C1 segment of cervical spinal cord (tissue), 14 donors: ENCODE measurements at places on chromosomes 16 and 17.

DNA sequence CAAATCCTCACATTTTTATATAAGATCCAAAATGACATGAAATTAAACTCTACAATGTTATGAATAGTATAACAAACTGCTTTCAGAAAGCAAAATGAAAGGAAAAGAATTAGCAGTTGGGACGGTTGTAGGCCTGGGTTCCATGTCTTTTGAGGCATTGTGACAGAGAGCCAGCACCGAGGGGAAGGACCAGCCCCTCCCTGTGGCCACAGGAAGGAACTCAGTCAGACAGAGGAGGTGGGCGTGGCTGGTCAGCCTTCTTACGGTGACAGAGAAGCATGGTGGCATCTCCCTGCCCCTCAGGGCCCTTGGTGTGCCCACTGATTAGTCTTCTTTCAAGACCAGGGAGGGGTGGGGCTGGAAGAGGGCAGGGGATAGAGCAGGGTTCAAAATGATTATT is 5.7 kb downstream of the ZNF319 start:
- no peak for DNase-seq

DNA sequence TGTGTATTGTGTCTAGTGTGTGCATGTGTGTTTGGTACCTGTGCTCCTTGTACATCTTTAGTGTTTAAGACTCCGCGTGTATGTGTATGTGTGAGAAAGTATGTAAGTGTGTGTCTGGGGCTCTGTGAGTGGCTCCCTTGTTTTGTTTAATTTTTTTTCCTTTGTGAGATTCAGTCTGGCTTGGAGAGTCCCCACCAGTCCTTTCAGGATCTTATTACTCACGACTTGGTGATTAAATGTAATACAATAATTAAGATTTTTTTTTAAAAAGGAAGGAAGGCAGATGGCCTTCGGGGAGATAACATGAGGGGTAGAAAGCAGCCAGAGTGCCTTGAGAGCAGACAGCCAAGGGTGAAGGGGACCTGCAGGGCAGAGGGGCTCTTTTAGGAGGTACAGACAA is 33.9 kb downstream of the FZD2 start:
- DNase-seq = no peak

GRCh38 chr16:89709716-89710432 is 8.4 kb upstream of the SPATA2L start:
- no peak for DNase-seq

GRCh38 chr17:47205419-47205963 is 3.7 kb upstream of the MYL4 start:
- DNase-seq = no peak

DNA sequence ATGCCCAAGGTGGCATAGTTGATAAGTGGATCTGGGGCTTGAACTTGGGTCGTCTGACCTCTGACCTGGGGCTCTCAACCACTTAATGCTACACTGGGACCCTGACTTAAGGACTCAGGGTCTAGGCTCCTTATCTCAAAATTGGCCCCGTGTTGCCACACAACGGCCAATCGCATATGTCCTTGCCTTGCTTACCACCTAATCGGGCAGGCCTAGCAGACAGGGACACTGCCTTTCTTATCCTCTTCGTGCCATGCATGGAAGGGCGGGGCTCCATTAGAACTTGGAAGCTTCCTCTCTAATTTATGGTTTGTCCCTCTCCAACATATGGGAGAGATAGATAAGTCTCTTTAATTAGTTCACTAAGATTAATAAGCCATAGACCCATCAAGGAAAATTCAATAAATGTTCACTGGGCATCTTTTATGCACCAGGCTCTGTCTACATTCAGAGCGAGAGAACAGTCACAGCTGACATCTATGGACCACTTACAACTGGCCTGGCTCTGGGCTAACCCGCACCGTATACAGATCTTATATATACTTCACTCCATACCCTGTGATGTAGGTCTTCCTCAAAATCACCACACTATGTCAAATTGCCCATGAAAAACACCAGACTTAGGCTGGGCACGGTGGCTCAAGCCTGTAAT is 35.1 kb downstream of the CDH1 start:
- DNase-seq = no peak

DNA sequence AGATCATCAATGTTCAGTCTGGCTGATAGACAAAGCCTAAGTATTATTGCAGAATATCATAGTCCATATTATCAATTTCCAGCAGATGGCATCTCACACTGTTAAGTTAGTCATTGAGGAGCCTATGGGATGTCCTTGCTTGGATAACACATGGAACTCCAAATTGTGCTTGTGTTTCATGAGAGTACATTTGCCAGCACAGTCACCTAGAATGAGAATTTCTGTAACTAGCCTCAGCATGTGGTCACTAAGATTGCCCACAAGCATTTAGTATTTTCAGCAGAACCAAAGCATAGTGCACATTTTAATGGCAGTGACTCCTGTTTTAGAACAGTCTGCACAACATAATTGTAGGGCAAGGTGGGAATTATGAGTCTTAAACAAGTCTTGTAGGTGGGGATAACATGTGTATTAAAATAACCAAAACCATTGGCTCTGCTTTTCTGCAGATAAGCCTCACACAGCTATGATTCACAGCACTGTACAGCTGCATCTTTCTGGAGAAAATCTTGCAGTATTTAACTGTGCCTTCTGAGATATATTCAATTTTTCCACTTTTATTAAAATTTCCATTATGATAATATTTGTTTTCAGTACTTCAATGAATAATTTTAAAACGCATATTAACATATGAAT is 882.8 kb upstream of the SOX9 start:
- no peak for DNase-seq

DNA sequence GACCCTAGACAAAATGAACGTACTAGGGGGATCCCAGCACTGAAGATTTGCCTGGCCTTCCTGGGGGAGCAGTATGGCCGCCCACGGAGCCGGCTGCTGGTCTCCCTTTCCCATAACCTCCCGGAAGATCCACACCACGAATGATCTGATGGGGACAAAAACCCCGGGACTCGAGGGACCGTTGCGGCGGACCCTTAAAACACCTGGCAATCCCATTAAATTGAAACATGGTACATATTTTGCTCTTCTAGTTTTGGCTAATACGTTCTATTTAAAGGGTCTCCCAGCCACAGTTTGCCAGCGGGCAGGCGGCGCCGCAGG is 45.2 kb upstream of the LCMT1 start:
- no peak for DNase-seq

DNA sequence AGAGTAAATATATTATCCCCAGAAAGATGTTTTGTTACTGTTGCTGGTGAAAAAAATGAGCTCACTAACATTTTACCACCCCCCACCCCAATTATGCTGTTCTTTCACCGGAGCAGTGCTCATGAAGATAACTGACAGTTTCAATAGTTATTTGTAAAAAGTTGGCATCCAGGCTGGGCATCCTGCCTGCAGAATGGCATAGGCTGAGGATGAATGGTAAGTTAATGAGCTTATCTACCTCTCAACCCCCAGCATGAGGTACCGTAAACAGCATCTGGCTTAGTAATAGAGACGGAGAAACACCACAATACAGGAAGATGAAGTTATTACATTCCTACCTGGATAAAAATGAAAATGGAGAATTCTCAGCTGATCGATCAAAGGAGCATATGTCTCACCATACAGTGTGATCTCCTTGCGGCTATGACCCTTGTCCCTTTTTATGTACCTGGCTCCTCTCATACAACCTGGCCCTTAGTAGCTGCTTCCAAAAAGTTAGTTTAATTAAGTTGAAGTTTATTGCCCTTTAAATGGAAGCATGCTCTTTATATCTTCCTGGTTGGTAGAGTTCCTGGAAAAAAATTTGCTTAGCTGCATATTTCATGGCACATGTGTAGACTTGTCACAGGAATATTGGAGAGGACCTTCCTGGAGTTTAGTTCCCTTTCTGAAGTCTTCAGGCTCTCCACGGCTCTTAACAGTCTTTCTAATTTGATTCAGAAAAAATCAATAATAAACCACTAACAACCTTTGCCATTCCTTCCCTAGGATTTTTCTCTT is 61.2 kb upstream of the MPHOSPH6 start:
- no peak for DNase-seq

DNA sequence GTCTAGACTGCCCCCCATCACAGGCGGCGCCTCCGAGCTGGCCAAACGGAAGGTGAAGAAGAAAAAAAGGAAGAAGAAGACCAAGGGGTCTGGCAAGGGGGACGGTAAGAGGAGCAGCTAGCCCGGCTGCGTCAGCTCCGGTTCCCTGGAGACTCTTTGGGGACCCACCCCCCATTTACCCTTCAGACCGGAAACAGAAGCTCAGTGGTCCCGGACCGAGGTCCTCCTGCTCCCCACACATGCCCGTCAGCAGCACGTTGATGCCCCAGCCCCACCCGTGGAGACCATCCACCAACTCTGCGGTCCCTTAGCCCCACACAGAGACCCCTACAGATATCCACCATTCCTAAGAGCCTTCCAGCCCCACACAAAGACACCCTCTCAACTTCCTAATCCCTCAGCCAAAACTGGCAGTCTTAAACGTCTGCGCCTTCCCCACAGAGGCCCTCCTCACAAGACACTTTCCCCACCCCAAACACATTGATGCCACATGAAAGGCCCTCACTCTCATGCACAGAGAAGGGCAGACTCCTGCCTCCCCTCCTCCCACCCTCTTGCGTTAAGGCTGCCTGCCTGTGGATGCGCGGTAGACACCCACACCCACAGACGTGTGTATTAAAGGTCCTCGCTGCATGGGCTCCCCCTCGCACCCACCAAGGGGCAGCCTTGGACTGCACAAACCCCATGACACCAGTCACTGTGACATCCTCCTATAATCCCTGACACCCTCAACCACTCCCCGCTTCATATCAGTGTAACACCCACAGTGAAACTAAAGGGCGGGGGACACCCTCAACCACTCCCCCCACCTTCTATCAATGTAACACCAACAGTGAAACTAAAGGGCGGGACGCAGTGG is 58.2 kb upstream of the RPH3AL start:
- peak; percentile 4 for DNase-seq

DNA sequence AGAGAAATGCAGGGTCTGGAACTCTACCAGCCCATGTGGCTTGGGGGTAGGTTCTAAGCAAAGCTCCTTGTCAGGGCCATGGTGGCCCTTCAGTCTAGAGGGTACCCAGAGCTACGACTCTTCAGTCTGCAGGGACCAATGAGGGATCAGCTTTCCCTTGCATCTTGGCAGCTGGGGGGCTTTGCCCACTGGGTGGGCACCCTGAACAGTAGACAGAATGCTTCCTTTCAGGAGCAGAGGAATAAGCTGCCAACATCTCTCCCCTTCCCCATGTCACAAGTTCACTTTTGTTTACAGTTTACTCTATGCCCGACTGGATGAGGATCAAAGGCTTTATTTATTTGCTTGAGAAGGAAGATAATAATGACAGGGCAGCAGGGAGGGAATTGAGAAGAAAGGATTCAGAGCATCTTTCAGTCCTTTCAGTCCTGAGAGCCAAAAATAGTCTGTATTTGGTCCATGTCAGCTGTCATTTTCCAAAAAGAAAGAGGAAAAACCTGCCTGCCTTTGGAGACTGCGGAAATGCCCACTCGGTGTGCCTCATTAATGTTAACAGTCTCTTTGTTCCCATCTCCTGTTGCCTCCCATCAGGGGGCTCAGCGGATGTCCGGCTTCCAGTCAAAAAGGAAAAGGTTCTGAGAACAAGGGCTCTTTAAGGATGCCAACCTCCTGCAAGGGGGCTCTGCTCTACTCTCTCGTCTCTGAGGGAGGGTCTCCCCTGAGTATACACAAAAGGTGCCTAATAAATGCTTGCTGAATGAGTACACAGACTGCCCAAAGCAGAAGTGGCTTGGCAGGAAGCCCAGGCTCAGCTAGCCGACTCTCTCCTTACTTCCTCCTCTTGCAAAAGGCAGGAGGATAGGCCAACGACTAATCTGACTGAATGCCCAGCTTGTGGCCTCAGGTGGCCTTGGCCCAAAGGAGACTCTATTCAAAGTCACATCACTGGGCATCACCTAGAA is 17.1 kb downstream of the TRAF4 start:
- DNase-seq = peak; percentile 43

DNA sequence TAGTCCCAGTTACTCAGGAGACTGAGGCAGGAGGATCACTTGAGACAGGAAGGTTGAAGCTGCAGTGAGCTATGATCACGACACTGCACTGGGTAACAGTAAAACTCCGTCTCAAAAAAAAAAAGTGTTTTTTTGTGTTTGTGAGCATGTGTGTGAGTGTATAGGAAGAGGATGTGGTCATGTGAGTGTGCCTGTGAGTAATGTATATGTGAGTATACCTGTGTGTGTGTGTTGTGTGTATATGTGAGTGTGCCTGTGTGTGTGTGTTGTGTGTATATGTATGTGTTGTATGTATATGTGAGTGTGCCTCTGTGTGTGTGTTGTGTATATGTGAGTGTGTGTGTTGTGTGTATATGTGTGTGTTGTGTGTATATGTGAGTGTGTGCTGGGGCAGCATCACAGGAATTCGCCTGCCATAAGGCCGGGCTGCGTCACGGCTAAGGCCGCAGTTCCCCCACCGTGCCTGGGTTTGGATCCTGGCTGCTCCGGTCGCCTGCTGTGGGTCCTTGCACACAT is 21.4 kb upstream of the NPTX1 start:
- no peak for DNase-seq

GRCh38 chr17:40582328-40582901 is 17.1 kb upstream of the CCR7 start:
- DNase-seq = no peak

GRCh38 chr16:10937068-10937859 is 5.0 kb downstream of the DEXI start:
- DNase-seq = peak; percentile 13

DNA sequence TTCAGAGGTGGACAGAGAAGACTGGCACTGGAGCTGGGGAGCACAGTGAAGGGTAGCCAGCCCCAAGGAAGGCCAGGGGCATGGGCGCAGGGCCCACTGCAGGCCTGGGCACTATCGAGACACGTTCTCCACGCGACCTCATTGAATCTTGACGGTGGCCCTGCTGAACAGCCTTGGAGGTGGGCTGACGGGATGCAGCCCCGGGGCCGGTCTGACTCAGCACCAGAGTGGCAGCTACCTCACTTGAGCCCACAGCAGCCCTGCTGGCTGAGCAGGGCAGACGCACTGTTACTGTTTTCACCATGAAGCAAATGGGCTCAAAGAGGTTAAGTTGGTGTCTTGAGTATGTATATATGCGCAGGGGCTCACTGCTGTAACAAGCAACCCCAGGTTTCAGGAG is 78.8 kb upstream of the FOXF1 start:
- no peak for DNase-seq

- DNase-seq = no peak
These were observed 291.9 kb upstream of the N4BP1 start for GRCh38 chr16:48901712-48902374.

- no peak for DNase-seq
These were observed 129.4 kb upstream of the ANKFN1 start for GRCh38 chr17:56023851-56024250.
